CD4-positive, alpha-beta T cell treated with Interleukin-15 for 1 hour (primary cell): ENCODE measurements at places on chromosomes 2 and 18.

GRCh38 chr18:72325307-72325706, 218.8 kb downstream of the CBLN2 start:
- no peak for DNase-seq

- no peak for DNase-seq
Observed at GRCh38 chr2:39304729-39305128, 61.0 kb upstream of the CDKL4 start.

- no peak for DNase-seq
Observed at GRCh38 chr18:59553273-59553870, 143.9 kb downstream of the CCBE1 start.

- DNase-seq, result no peak
Observed at GRCh38 chr2:163157411-163157810, 318.8 kb upstream of the KCNH7 start.

DNA sequence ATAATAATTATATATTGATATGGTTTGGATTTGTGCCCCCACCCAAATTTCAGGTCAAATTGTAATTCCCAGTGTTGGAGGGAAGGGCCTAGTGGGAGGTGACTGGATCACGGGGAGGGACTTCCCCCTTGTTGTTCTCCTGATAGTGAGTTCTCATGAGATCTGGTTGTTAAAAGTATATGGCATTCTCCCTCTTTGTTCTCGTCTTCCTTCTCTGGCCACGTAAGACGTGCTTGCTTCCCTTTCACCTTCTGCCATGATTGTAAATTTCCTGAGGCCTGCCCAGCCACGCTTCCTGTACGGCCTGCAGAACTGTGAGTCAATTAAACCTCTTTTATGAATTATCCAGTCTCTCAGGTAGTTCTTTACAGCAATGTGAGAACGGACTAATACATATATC, 88.3 kb downstream of the ROCK2 start:
- DNase-seq, result no peak

GRCh38 chr2:164678631-164679149, 57.4 kb upstream of the GRB14 start:
- no peak for DNase-seq

DNA sequence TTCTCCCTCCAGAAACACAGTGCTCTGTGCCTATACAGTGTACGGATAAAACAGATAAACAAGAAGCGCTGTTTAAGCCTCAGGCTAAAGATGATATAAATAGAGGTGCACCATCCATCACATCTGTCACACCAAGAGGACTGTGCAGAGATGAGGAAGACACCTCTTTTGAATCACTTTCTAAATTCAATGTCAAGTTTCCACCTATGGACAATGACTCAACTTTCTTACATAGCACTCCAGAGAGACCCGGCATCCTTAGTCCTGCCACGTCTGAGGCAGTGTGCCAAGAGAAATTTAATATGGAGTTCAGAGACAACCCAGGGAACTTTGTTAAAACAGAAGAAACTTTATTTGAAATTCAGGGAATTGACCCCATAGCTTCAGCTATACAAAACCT, 70.7 kb downstream of the TANK start:
- no peak for DNase-seq

DNA sequence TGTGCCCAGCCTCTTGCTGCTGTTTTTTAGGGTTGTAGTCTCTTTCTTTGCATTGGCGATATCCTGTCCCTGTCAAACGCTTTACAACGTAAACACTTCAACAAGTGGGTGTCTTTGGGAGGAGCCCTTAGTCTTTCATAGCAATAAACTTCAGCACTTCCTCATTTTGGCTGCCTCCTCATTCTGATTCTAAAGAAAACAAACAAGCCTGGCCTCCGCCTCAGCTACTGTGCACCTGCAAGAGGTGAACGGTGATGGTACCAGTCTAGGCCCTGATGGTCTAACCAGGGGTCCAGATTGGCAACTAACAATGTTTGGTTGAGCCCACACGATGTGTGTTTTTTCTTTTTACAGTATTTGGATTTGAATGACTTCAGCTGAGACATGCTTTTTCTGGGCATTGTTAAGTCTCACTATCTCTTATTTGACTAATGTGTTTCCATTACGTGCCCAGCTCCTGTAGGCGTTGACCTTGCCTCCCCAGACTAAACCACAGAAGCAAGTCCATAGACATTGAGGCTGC, 53.2 kb upstream of the CUL3 start:
- peak; percentile 22 for DNase-seq

GRCh38 chr2:164015328-164016123, 279.7 kb upstream of the FIGN start:
- DNase-seq, result no peak

GRCh38 chr2:8252997-8253694, 428.7 kb upstream of the ID2 start:
- DNase-seq, result no peak

- no peak for DNase-seq
Observed at GRCh38 chr2:144642856-144643255, 122.9 kb upstream of the ZEB2 start.

- DNase-seq, result no peak
Observed at GRCh38 chr2:163735685-163736432, at the start of gene FIGN. Gene FIGN (minus strand): TSS chr2:163736008. CDS start chr2:163734927, 1,081 bp downstream.

DNA sequence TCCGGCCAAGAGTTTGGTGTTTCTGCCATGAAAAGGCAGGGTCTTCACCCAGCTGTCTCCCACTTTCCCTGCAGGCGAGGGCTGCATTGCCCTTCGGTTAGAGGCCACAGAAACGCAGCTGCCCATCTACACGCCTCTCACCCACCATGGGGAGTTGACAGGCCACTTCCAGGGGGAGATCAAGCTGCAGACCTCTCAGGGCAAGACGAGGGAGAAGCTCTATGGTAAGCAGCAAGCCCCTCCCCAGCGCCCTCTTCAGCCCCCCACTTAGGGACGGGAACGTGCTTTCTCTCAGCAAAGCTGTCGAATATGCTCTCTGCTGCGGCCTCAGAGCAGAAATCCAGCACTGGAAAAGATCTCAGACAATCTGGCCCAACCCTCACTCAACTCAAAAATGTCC, 57.7 kb upstream of the ATG16L1 start:
- DNase-seq, result no peak
